ENCODE measurements at places on chromosomes 12 and 14.
A peak's percentile ranks its signal among the peaks of the same experiment; 100 is the strongest.

DNA sequence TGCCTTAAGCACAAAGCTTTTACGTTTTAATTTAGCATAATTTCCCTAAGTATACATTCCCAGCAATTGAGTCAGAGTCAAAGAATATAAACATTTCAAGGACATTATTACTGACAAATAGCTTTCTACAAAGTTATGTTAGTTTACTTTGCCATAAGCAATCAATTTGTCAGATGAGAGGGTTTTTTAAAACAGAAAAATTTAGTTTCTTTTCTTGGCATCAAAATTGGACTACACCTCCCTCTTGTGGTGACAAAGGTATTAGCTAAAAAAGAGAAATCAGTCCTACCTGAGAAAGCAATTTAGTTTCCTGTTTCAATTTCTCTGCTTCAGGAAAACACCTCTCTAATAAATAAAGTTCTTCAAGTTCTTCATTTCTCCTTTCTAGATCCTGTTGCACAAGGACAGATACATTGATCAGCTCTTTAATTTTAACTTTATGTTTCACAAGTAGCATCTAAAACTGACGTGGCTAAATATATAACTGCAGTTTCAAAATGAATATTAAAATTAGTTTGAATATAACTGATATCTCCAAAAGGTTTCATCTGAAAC lies 39.9 kb downstream of the DNAI7 start:
- no peaks in the 10 kb centered on the region for H3K4me1 ChIP-seq
- DNase-seq: peak; percentile 32
- no peaks in the 10 kb centered on the region for H3K36me3 ChIP-seq
- H3K27ac ChIP-seq: no peak overlapping the region

DNA sequence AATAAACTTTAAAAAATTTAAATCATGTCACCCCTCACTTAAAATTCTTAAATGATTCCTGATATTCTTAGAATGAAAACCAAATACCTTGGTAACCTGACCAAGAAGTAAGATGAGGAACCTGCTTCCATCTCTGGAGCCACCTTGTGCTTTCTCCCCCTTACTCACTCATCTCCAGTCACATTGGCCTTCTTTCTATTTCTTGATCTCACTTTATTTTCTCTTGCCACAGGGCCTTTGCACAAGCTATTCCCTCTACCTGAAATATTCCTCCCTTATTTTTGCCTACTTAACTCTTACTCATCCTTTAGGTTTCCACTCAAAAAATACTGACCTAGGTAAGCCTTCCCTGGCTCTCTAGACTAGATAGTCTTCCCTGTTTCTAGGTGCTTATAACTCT lies 5.1 kb downstream of the ZCRB1 start:
- 0 out of 2 replicates have a peak, but pooled peaks cover 4% of the 10 kb centered on the region for H3K36me3 ChIP-seq
- no peak overlapping the region for H3K27ac ChIP-seq
- H3K4me3 ChIP-seq: no peak overlapping the region
- peaks cover 8% of the 10 kb centered on the region for H3K4me1 ChIP-seq

DNA sequence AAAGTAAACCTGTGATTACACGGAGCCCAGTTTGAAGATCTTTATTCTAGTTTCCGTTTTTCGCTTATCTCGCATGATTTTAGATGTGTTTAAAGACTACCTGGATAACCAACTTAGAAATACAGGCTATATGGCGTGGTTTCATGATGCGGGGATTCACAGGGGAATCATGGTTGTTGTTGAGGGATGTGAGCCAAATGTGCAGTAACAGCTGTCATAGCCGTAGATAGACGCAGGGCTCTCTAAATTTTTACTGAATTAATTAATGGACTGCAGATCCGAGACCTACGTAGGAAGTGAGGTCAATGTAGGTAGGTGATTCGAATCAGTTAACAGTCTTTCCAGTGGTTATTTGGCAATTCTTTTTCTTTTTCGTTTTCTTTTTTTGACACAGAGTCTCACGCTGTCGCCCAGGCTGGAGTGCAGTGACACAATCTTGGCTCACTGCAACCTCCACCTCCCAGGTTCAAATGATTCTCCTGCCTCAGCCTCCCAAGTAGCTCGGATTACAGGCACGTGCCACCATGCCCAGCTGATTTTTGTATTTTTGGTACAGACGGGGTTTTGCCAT lies 144.9 kb upstream of the AMIGO2 start:
- H3K27me3 ChIP-seq: no peaks in the 10 kb centered on the region
- no peak overlapping the region for H3K27ac ChIP-seq
- DNase-seq: no peak
- H3K36me3 ChIP-seq: no peaks in the 10 kb centered on the region
- H3K4me3 ChIP-seq: no peak overlapping the region

DNA sequence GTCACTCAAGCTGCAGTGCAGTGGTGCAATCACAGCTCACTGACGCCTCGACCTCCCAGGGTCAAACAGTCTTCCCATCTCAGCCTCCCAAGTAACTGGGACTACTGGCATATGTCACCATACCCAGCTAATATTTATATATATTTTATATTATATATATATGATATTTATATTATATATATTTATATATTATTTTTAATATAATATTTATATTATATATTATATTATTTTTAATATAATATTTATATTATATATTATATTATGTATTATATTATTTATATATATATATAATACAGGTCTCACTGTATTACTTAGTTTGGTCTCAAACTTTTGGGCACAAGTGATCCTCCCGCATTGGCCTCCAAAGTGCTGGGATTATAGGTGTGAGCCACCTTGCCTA lies 9.4 kb downstream of the ZNF84 start:
- no peak for DNase-seq
- no peak overlapping the region for H3K4me3 ChIP-seq
- H3K27me3 ChIP-seq: no peaks in the 10 kb centered on the region
- peaks cover 85% of the 10 kb centered on the region for H3K36me3 ChIP-seq

DNA sequence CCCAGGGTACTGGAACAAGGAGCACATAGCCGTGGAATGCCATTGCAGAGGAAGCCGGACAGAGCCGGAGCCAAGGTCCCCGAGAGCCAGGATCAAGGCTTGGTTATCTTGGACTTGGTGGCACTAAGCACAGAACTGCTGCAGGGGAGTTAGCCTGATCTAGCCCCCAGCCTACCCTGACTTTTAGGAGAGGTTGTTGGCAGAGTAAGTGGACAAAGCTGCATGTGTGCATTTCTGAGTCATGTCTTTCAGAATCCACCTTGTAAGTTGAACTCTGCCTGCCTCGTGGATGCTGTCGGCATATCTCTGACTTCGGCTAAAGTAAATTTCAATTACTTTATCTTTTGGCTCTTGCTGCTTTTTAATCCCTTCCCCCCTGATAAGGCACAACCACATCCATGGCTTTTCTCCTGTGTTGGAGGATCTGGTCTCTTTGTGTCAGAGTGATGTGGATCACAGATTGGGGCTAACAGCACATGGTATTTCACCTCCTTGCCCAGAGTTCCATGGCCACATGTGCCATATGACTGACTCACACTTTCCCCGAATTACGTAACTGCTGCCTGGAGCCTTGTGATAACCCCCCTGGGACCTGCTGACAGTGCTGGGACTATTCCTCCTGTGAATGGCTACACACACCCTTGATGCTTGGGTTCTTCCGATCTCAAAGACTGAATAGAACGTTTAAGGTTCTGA lies 240.3 kb downstream of the EMP1 start:
- no peak for DNase-seq
- no peak overlapping the region for H3K4me3 ChIP-seq
- no peak overlapping the region for H3K27ac ChIP-seq
- H3K4me1 ChIP-seq: no peaks in the 10 kb centered on the region
- no peaks in the 10 kb centered on the region for H3K36me3 ChIP-seq

- peak; percentile 52 for DNase-seq
- no peaks in the 10 kb centered on the region for H3K27me3 ChIP-seq
- H3K4me3 ChIP-seq: no peak overlapping the region
Measured at GRCh38 chr14:29805415-29806123, 122.1 kb downstream of the PRKD1 start.

DNA sequence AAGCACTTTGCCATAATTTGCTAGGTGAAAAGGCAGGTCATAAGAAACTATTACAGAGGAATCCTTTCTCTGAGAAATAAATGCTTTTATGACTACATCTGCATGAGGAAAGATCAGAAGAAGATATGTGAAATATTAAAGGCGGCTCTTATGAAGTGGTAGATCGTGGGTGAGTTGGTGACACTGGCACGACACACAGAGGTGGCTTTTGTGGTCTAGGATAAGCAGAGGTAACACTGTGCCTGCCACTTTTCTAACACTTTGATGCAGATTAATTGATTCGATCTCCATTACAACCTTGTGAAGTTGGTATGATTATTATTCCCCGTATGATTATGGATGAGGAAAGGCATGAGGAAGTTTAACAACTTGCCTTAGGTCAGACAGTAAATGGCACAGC lies 60.0 kb upstream of the ELK3 start:
- no peak for DNase-seq
- H3K4me3 ChIP-seq: no peak overlapping the region
- no peaks in the 10 kb centered on the region for H3K36me3 ChIP-seq
- no peaks in the 10 kb centered on the region for H3K4me1 ChIP-seq
- H3K27ac ChIP-seq: no peak overlapping the region

- H3K36me3 ChIP-seq: no peaks in the 10 kb centered on the region
- no peak for DNase-seq
- H3K4me3 ChIP-seq: no peak overlapping the region
- 0 out of 2 replicates have a peak, but pooled peaks cover 4% of the 10 kb centered on the region for H3K4me1 ChIP-seq
Measured at GRCh38 chr14:75301666-75302325, 23.2 kb downstream of the FOS start.

GRCh38 chr14:86430853-86431252 lies 900.9 kb downstream of the FLRT2 start:
- H3K27ac ChIP-seq: no peak overlapping the region
- DNase-seq: no peak
- H3K36me3 ChIP-seq: no peaks in the 10 kb centered on the region
- no peak overlapping the region for H3K4me3 ChIP-seq
- H3K4me1 ChIP-seq: no peaks in the 10 kb centered on the region

DNA sequence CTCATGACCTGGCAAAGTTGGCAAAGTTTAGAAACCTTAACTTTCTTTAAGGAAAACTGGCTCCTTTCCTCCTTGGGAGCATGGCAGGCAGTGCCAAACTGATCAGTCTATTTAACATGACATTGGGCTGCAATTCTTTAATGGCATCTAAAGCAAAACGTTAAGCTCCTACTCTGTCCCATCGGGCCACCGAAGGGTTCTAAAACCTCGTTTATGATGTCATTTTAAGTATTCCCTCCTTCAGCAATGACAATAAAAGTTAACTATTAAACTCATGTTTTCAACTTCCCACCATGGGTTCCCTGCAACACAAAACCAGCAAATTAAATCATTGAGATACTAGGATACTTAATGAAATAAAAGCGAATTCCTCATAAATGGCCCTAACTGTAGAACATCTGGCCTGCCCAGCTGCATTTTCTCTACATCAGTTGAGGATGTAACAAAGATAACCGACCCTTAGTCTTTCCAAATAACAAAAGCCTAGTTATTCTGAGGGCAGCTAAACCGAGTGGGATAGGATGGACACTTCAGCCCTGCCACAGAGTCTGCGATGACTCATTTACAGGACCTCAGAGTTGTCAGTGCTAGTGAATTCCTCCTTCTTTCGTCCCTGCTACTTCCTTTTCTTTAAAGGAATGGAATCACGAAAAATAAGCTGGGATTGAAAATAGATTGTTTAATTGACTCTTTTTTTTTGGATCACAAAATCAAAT lies 34.5 kb upstream of the RIC8B start:
- H3K36me3 ChIP-seq: no peaks in the 10 kb centered on the region
- H3K27me3 ChIP-seq: peaks cover 59% of the 10 kb centered on the region
- no peaks in the 10 kb centered on the region for H3K4me1 ChIP-seq
- DNase-seq: peak; percentile 35

DNA sequence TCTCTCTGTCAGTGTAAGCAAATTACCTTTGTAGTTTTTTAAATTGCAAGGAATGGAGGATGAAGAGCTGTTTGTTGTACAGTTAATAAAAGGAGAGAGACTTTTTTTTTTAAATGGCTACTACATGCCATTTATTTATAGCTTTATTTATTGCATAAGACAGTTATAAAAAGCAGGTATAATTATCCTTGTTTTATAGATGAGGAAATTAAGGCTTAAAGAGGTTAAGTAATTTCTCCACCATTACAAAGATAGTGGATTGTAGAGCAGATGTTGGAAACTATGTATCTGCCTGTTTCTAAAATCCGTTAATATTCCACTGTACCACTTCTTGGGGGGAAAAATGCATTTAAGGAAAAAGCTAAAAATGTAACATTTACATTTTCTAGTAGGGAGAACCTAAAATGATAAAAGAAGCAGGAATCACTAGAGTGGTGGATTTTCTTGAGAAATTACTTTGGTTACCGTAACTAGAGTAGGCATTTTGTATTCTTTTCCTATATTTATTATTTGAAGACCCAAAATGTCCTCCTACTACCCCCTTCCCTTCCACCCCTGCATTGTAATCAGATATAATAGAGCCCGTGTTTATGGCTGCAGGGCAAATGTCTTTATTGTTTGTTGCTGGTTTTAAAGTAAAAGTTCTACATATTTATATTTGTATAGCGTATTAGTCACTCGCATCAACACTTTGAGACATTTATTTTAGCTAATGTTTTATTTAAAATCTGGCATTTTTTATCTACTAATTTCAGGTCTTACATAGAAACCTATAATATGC lies 2.3 kb downstream of the SNAPC1 start:
- peak; percentile 59 for DNase-seq
- H3K27ac ChIP-seq: peak overlapping the region; percentile 55
- H3K4me1 ChIP-seq: peaks cover 33% of the 10 kb centered on the region

GRCh38 chr12:112847708-112848337 lies 56.3 kb downstream of the RPH3A start:
- no peak overlapping the region for H3K4me3 ChIP-seq
- no peaks in the 10 kb centered on the region for H3K36me3 ChIP-seq
- no peak for DNase-seq
- H3K27me3 ChIP-seq: peaks cover 32% of the 10 kb centered on the region
- H3K27ac ChIP-seq: no peak overlapping the region
- no peaks in the 10 kb centered on the region for H3K4me1 ChIP-seq

DNA sequence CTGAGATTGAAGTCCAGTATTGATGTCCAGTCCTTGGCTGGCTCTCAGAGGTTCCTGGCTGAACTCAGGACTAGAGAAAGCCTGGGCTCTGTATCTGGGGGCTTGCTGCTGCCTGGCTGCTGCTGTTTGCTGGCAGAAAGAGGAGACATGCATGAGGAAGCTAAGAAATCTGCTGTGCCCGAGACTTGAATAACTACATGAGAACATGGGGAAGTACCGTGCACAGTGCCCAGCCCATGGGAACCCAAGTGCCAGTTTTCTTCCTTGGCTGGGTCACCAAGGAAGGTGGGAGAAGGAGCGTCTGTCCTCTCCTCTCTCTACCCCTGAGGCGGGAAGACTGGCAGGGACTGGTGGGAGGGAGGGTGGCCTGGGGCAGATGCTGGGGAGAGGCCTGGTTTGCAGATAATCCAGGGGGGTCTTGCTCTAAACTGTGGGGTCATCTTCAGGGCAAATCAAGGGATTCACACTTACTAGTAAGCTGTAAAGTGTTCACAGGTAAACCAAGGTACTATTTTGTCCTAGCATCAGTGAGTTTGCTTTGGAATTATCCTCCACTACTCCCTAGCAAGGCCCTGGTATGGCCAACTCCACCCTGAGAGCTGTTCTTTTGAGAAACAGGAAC lies 13.8 kb upstream of the ZFP36L1 start:
- H3K4me3 ChIP-seq: no peak overlapping the region
- H3K27ac ChIP-seq: no peak overlapping the region
- no peaks in the 10 kb centered on the region for H3K27me3 ChIP-seq
- no peaks in the 10 kb centered on the region for H3K4me1 ChIP-seq

Measured in PC-3 (cell line).